ENCODE measurements at places on chromosomes 1 and 21. TPM values are rescaled to one million over a fixed set of nuclear protein-coding genes. Genes with fewer than 3 reads are reported as not detected.

KCNN3 gene
- total RNA-seq = 1.2 TPM

HES2 gene
- 0.98 TPM for total RNA-seq

NTPCR gene
- total RNA-seq = 55.8 TPM

- H3K27ac ChIP-seq = peak overlapping the region; percentile 100
- no peaks in the 10 kb centered on the region for H3K27me3 ChIP-seq
- H3K4me1 ChIP-seq = peaks cover 20% of the 10 kb centered on the region
- DNase-seq = no peak
These were observed 286 bp downstream of the ODR4 start for GRCh38 chr1:186375929-186376319.

- no peaks in the 10 kb centered on the region for H3K4me1 ChIP-seq
- no peak overlapping the region for H3K4me3 ChIP-seq
- no peaks in the 10 kb centered on the region for H3K27me3 ChIP-seq
- DNase-seq = no peak
- H3K36me3 ChIP-seq = no peaks in the 10 kb centered on the region
- H3K27ac ChIP-seq = no peak overlapping the region
These were observed 63.7 kb downstream of the PTGS2 start for GRCh38 chr1:186616511-186616910.

DNA sequence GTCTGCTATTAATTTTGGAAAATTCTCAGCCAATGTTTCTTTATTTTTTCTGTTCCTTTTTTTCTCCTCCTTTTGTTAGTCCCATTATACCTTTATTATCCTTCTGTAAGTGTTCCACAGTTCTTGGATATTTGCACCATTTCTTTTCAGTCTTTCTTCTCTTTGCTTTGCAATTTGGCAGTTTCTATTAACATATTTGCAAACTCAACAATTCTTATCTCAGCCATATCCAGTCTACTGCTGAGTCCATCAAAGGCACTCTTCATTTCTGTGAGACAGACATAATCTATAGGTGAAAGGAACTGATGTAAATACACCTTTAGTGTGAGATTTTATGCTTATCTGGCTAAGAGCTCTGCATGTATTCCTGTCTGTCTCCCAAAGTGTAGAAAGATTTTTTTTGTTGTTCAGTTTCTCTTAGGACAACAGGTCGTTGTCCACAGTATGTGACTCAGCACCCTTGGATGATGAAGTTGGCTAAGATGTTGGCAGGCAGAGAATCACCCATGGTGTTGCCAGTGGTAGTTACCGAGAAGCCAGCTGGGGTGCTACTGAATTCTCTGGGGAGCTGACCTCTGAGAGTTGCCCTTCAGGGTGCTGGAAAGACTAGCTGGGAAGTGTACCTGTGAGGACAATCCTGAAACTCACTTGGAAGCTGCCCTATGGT is 38.4 kb downstream of the LEPR start:
- DNase-seq = no peak
- H3K4me1 ChIP-seq = no peaks in the 10 kb centered on the region

DNA sequence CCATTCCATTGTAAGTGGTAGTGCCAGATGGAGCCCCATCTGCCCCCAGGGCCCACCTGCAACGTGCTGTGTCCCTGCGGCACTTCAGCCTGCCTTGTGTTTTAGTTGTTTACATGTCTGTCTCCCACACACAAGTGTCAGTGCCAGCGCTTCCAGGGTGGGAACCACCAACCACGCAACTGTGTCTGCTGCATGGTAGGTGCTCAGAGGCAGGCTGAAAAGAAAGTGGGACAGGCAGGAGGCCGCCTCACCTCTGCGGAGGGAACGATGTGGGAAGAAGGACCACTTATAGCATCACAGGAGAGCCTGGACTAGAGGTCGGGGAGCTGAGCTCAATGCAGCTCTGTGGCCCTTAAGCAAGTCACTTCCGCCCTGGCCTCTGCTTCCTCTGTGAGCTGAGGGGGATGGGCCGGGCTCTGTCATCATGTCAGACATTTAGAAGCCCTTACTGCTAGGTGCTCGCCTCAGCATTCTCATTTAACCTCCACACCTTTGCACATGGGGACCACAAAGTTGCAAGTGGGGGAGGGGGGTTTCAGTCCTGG is 17.9 kb downstream of the SLC9A1 start:
- no peaks in the 10 kb centered on the region for H3K36me3 ChIP-seq
- no peaks in the 10 kb centered on the region for H3K27me3 ChIP-seq
- no peak for DNase-seq
- no peak overlapping the region for H3K4me3 ChIP-seq

DNA sequence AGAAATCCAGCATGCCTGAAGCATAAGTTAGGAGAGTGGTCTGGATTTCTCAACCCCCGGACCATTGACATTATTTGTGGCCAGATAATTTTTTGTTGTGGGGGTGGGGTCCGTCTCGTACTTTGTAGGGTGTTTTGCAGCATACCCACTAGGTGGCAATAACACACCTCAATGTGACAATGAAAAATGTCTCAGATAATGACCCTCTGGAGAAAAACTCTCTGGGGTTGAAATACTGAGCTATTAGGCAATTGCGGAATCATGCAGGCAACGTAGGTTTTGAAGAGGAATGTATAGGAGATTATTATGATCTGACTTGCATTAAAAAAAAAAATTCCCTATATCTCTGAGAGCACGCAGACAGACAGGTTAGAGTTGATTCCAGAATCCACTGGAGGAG is 25.3 kb upstream of the RRP15 start:
- H3K36me3 ChIP-seq = no peaks in the 10 kb centered on the region
- H3K27me3 ChIP-seq = peaks cover 19% of the 10 kb centered on the region
- no peak for DNase-seq
- H3K4me3 ChIP-seq = no peak overlapping the region

DNA sequence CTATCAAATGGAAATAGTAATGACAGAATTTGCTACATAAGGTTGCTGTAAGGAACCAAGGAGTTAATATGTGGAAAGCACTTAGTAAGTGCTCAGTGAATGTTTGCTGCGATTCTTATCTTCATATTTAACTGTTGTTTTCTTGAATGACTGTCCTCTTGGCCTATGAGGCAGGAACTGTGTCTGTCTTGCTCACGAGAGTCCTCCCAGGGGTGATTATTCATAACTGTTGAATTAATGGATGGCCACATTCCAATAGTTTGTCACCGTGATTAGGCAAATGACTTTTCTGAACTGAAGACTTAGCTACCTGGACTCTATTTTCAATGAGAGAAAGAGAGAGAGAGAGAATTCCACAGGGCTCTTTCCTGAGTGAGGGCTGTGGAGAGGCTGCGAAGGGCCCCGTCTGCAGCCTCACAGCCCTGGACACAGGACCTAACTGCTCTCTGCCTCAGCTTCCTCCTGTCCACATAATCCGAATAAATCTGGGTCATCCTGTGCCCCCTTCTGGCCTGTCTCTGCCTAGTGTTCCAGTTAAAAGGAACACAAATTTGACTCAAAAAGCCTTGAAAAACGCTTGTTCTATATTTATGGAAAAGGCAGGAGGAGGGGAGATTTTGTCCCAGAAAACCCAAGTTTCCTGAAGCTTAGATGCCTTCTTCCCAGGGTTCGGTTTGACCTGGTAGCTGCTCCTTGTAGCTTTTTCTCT is 8.5 kb downstream of the EDN2 start:
- peaks cover 71% of the 10 kb centered on the region for H3K4me1 ChIP-seq
- no peak for DNase-seq
- H3K27ac ChIP-seq = peak overlapping the region; percentile 96

DNA sequence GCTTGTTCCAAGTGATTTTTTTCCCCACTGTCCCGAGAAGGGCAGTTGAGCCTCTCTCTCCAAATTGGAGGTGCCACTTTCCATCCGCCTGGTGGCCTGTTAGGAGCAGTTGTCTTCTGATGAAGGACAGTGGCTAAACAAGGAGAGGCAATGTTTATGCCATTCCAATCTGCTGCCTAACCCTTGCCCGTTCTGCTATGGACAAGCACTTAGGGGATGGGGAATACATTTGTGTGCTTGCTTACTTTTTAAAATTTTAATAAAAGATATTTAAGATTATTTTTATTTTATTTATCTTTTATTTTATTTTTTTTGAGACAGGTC is 12.0 kb downstream of the COQ8A start:
- no peak overlapping the region for H3K4me3 ChIP-seq
- no peak for DNase-seq
- no peaks in the 10 kb centered on the region for H3K4me1 ChIP-seq
- H3K27me3 ChIP-seq = no peaks in the 10 kb centered on the region
- H3K27ac ChIP-seq = no peak overlapping the region

DNA sequence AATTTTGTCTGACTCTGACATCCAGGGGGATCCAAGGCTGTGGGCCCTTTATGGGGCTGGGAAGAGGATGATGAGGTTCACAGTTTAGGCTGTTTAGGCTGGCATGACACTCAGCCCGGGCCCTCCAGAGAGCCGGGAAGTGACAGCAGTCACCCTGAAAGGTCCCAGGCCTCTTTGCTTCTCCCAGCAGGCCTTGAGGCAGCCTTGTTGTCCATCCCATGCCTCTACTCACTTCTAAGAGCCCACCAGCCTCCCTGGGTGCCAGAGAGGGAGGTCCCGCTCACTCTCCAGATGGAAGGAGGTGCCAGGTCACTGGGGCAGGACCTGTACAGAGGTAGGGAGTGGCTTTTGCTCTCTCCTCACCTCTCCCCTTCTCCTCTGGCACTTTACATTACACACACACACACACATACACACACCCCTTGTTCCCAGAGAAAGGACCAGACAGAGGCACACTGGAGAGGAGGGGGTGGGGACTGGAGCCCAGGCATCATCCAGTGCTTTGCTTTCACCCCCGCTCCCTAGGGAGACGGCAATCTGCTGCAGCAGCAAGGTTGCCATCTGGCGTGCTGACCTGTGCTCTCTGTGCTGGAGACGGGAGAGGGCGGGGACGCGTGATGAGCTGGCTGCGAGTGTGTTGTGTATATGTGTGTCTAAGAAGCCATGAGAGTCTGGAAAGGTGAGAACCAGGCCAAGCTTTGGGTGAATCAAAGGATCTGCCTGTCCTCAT is 4.6 kb downstream of the KLHDC8A start:
- peaks cover 33% of the 10 kb centered on the region for H3K4me1 ChIP-seq
- H3K27me3 ChIP-seq = peaks cover 6% of the 10 kb centered on the region
- no peak overlapping the region for H3K27ac ChIP-seq
- DNase-seq = no peak

DNA sequence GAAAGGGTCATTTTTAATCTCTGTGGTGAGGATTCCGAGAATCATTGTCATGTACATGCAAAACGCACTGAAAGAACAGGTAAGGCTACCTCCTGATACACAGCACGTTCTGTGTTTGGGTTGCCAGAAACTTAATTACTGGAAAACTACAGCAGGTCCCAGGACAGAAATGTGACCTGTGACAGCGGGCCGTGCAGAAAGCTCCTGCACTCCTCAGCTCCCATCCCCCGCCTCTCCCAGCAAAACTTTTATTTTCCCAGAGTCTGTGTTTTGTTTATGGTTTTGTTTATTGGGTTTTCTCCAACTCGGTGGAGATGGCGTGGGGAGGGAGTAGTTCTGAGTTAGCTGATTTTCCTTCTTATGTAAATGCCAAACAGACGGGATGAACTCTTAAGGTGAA is 44.7 kb downstream of the SLC44A3 start:
- no peak for DNase-seq
- peaks cover 71% of the 10 kb centered on the region for H3K4me1 ChIP-seq
- H3K27me3 ChIP-seq = no peaks in the 10 kb centered on the region
- H3K36me3 ChIP-seq = no peaks in the 10 kb centered on the region
- no peak overlapping the region for H3K4me3 ChIP-seq

DNA sequence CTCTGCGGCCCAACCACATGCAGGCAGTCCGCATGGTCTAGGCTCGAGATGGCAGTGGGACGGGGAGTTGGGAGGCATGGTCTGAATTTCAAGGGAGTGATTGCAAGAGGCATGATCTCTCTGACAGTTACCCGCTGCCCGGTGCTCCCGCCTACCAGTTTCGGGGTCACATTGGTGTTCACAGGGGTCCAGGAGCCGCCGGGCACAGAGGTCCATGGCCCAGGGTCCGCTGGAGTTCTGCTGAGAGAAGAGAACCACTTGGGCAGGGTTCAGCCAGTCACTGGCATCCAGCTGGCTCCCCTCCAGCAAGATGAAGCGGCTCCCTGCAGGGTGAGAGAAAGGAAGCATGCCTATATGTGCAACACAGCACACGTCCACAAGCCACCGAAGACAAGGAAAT is 141.3 kb downstream of the ASTN1 start:
- peaks cover 46% of the 10 kb centered on the region for H3K27me3 ChIP-seq
- DNase-seq = no peak
- no peaks in the 10 kb centered on the region for H3K36me3 ChIP-seq
- no peak overlapping the region for H3K27ac ChIP-seq
- no peaks in the 10 kb centered on the region for H3K4me1 ChIP-seq

GRCh38 chr1:27148591-27148990 is 6.3 kb downstream of the SLC9A1 start:
- H3K27me3 ChIP-seq = no peaks in the 10 kb centered on the region
- H3K4me1 ChIP-seq = peaks cover 71% of the 10 kb centered on the region
- no peaks in the 10 kb centered on the region for H3K36me3 ChIP-seq
- no peak overlapping the region for H3K4me3 ChIP-seq
- no peak for DNase-seq

DNA sequence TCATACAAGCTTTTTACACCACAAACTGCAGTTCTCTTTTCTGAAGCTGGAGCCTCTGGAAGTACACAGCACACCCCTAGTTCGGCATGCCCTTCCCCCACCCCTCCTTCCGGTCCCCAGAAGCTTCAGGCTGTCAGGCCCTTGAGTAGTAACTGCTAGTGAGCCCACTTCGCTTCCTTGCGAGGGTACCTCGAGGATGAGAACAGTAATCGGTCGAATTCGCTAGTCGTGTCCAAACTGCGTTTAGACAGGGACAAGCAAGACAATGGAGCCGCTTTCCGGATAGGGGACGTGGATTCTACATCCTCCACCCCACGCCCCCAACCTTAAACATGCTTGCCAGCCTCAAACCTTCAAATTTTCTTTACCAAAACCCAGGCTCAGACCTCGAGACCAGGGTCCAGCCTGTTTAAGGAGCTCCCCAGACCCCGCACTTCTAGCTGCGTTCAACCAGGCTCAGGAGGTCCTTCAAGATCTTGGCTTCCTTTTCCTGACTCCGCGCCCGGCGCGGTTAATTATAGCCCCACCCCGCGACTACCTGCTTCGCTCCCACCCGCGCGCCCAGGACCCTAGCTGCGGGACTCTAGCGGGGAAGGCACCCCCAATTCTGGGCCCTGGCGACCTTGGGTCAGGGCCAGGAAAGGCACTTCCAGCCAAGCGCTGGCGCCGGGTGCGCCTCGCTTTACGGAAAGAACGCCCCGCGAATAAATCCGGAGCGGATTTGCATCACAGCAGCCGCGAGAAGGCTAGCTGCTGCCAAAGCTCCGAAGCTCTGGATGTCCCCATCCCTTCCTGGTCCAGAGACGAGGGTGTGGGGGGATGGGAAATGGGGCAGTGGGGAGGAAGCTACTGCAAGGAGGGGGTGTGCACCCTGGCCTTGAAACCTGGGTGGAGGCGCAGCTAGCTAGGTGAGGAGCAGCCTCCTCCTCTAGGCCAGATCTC is 8.1 kb upstream of the TSPAN1 start:
- peaks cover 39% of the 10 kb centered on the region for H3K27me3 ChIP-seq
- DNase-seq = no peak
- H3K4me3 ChIP-seq = peak overlapping the region; percentile 59
- no peak overlapping the region for H3K27ac ChIP-seq
- H3K4me1 ChIP-seq = peaks cover 10% of the 10 kb centered on the region

GRCh38 chr1:36908096-36908495 is 126.2 kb downstream of the GRIK3 start:
- H3K4me1 ChIP-seq = no peaks in the 10 kb centered on the region
- H3K27me3 ChIP-seq = peaks cover 44% of the 10 kb centered on the region
- DNase-seq = no peak
- no peak overlapping the region for H3K27ac ChIP-seq

GRCh38 chr1:21811875-21812305 is at the start of gene LDLRAD2:
TSS of gene LDLRAD2 (plus strand) at chr1:21812265. CDS start at chr1:21812452, 187 bp downstream.
- H3K4me3 ChIP-seq = no peak within 1 kb of the TSS
- H3K36me3 ChIP-seq = no peaks in the 10 kb centered on the region
- DNase-seq = no peak
- peaks cover 4% of the 10 kb centered on the region for H3K27me3 ChIP-seq
- no peaks in the 10 kb centered on the region for H3K4me1 ChIP-seq
- H3K27ac ChIP-seq = no peak within 1 kb of the TSS

Measured in mesothelial cell of epicardium (in vitro differentiated cells).